ENCODE measurements at places on chromosomes 13 and 19. TPM values are rescaled to one million over a fixed set of nuclear protein-coding genes. Genes with fewer than 3 reads are reported as not detected.

The ERICH4 gene
- 0.61 TPM for polyA plus RNA-seq

The C1QTNF9B gene
- polyA plus RNA-seq = 2.2 TPM

DNA sequence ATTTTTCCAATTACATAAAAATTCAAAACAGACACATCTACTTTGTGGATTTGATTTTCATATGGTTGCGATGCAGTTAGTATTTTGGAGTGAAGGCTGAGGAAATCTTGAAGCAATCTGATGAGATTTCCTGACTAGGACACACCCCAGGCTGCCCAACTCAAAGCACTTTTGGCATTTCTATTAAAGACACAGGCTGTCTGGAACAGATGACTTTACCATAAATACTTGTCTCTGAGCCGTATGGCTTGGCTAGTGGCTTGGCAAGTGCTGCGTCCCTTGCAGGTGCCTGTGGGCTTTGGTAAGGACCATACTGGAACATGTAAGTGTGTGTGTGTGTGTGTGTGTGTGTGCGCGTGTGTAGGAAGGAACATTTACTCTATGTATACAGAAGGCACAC lies 218.8 kb downstream of the FGF9 start:
- DNase-seq = no peak

- no peak for DNase-seq
Measured at GRCh38 chr13:24882665-24883064, 118.7 kb downstream of the RNF17 start.

- no peak for DNase-seq
Measured at GRCh38 chr19:7868326-7868670, 5.9 kb downstream of the PRR36 start.
